ENCODE measurements at places on chromosomes 1 and 21.

DNA sequence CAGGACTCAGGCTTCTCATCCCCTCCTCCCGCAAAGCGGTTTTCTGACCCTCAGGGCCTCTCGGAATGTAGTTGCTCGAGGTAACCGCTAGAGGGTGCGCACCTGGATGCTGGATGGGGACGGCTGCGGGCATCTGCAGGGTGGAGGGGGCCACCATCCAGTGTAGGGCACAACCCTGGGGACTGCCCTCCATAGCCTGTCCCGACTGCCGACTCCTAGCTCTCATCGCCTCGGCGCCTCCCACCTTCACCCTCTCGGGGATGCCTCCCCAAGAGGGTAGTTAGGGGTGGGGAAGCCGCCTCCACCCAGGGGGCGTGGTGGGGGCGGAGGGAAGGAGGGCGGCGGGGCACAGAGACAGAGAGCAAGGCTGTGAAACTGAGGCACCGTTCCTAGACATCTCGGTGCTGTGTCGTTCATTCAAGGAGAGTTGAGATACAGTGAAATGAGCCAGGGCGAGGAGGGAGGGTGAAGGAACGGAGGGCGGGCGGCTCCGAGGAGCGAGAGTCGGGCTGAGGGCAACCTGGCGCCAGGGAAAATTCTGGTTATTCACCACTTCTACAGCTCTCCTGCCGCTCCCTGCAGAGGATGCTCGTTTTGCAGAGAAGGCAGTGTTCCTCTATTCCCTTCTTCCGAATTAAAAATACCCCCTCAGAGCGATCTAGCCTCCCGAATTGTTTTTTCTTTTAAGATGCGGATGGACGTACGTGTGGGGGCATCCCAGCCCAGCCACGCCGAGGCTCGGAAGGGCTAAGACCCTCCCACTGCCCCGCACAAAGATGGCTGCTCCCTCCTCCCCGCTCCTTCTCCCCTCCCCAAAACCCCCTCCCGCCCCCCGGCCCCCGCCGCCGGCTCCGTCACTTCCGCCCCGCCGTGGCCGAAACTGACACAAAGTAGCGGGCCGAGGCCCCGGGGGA lies at the start of gene ATP8B2:
Gene ATP8B2, plus strand, starts transcription at position 857 of the 914 bp plus-strand sequence. CDS start 2,617 bp downstream, outside the sequence.
- peak; percentile 82 for DNase-seq

DNA sequence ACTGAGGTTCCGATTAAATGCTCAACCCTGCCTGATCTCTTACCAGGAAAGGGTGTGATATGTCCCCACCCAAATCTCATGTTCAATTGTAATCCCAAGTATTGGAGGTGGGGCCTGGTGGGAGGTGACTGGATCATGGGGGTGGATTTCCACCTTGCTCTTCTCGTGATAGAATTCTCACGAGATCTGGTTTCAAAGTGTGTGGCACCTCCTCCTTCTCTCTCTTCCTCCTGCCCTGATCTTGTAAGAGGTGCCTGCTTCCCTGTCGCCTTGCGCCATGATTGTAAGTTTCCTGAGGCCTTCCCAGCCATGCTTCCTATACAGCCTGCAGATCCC lies 34.9 kb downstream of the RSPH1 start:
- DNase-seq = no peak

GRCh38 chr1:21007876-21008275 lies 168.8 kb downstream of the EIF4G3 start:
- no peak for DNase-seq

GRCh38 chr1:233328142-233328921 lies 808 bp downstream of the MAP3K21 start:
- peak; percentile 27 for DNase-seq

DNA sequence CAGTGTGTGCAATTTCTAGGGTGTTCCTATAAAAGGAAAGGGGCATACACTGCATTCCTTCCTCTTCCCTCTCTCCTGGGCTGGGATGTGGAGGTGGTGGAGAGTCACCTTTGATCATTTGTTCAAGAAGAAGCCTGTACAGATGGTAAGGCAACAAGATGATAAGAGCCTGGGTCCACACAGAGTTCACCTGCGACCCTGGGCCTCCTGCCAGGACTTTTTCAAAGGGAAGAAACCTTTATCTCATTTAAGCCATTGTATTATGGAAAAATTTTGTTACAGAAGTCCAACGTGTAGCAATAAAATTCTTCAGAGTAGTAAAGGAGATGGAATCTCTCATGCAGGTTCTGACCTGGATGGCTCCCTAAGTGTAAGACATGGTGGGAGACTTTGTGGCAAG lies 189.1 kb downstream of the MIS18A start:
- DNase-seq = no peak

GRCh38 chr1:115475252-115475651 lies 137.2 kb upstream of the NGF start:
- no peak for DNase-seq
